DMS53 (cell line): ENCODE measurements at places on chromosomes 13 and 19.

- DNase-seq, result no peak
Observed at GRCh38 chr13:24187185-24187584, 26.7 kb downstream of the SPATA13 start.

DNA sequence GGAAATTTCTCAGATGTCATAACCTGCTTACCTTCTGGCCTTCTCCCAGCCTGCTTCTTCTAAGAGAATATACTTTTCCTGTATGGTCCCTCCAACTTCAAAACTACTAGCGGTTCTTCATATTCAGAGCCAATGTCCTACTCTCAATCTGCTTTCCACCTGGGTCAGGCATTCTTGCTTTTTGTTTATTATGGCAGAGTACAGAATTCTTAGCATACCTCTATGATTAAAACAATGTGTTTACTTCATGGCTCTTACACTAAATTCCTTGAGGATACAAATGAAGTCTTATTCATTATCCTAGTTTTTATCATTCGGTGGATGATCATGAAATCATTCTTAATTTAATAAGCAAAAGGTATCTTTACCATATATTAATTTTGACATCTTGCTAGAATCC, 484.2 kb upstream of the SLITRK1 start:
- DNase-seq, result no peak

DNA sequence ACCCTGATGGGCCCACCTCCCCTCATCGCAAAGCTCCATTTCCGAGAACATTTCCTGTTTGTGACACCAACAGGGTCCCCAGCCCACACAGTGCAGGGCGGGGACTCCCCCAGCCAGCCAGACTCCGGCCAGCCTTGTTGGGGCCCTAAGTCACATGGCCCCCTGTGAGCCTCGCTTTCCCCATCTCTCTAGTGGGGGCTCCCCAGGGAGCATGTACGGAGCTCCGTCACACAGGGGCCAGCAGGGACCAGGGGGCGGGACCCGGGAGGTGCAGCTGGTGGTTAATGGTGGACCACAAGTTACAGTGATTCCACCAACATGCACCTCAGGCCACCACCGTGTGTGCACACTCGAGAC, 1.7 kb downstream of the TBXA2R start:
- no peak for DNase-seq

GRCh38 chr13:109281017-109281902, 505.1 kb downstream of the IRS2 start:
- DNase-seq, result no peak

DNA sequence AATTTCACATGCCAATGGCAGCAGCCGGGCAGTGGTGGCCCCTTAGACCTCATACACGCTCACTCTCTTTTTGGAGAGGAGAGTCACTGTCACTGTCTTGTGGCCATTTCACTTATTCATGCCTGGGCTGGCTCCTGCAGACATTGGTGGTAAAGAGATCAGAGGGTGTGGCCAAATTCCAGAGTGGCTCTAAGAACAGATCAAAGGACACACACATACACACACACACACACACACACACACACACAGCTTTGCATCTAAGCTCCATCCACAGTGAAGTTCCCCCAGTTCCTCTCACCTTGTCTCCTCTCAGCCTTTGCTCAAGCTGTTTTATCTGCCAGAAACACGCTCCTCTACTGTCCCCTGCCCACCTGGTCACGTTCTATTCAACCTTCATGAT, 46.5 kb upstream of the KPNA3 start:
- no peak for DNase-seq

DNA sequence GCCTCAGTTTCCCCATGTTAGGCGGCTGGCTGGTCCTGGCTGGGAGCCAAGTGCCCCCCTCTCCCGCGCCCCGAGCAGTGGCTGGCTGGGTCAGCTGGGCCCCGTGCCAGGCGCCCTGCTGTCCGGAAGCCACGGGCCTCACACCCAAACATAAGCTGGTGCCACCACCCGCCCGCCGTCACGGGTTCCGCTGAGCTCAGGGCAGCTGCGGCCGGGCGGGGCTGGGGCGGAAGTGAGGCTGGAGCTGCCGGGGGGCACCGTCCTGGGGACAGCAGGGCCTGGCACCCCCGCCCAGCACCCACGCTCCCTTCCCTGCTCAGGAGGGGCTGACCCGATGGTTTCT, 19.3 kb downstream of the HCN2 start:
- DNase-seq, result peak; percentile 59
